T-cell (primary cell): ENCODE measurements at places on chromosomes 6 and 20.

- DNase-seq: no peak
These were observed 22.8 kb downstream of the RGS17 start for GRCh38 chr6:153108315-153108714.

GRCh38 chr6:15793826-15794225 lies 131.0 kb upstream of the DTNBP1 start:
- DNase-seq: no peak

DNA sequence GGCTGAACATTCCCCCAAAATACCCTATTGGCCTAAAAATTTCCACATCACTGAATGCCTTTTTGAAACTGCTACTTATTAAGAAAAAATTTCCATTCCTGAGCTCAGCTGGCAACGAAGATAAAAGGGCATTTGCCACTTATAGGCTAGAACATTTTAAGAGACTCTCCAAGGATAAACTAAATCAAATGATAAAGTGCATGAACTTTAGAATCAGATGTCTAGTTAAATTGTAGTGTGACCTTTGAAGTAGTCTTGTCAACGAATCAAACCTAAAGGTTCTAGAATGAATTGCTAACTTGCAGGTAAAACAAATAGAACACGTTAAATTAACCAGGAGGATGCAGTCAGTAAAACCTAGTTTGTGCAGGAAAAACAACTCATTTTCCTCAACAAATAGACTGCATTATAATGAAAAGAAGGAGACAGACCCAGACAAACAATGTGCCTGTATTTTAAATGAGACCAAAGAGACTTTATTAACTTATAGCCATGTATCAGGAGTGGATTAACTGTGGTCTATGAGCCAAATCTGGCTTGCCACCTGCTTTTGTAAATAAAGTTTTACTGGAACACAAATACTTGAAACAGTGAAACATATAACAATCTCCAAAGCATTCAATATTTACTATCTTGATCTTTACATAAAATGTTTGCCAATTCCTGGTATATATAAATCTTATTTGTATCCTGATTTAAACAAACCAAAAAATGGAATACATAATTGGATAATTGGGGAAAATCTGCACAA lies 184.4 kb downstream of the MEI4 start:
- DNase-seq: no peak

GRCh38 chr6:94478133-94479005 lies 1059.0 kb upstream of the EPHA7 start:
- no peak for DNase-seq

DNA sequence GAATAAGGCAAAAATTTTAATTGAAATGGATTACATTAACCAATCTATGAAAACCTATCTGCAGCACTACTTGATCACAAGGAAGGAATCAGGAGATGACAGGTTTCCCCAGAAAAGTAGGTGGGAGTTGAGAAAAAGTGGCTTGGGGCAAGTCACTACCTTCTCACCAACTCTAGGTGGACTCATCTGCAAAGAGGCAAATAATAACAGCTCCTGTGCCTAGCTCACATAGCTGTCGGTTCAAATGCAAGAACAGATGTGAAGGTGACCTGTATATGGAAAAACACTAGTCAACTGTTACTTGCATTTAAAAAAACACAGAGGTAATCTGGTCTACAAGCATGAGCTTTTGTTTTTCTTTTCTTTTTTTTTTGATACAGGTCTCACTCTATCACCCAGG lies 67.2 kb downstream of the POPDC3 start:
- DNase-seq: no peak

- no peak for DNase-seq
These were observed 22.8 kb upstream of the CRIP3 start for GRCh38 chr6:43331470-43331869.

DNA sequence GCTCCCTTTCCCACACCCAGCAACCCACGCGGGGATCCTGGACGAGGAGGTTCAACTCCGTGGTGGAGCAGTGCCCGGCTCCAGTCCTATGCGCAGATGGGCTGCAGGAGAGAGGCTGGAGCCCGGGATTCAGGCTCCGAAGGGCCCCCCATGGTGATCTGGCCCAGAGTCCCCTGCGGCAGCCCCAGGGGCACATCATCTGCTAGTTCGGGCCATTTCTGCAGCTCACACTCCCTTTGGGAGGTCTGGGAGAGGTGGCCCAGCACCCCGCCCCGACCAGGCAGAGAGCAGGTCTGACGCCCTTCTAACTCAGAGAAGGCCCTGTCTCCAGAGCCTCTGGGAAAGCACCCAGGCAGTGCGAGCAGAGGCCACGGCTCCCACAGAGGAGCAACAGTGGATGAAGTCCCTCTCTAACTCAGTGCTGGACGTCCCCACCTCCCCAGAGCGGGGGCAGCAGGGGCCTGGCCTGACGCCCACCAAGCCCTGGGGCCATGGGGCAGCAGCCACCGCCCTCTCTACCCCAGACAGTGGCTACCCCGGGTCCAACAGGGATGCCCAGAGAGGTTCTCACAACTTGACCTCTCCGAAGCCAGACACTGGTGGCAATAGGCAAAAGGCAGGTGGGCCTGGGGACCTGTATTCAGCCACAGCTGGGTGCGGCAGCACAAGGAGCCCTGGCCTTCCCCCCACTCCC lies 3.3 kb downstream of the KCNQ2 start:
- no peak for DNase-seq

GRCh38 chr6:144248003-144248402 lies 37.1 kb upstream of the UTRN start:
- DNase-seq: no peak

GRCh38 chr6:39527792-39528564 lies 197.2 kb downstream of the KIF6 start:
- no peak for DNase-seq

DNA sequence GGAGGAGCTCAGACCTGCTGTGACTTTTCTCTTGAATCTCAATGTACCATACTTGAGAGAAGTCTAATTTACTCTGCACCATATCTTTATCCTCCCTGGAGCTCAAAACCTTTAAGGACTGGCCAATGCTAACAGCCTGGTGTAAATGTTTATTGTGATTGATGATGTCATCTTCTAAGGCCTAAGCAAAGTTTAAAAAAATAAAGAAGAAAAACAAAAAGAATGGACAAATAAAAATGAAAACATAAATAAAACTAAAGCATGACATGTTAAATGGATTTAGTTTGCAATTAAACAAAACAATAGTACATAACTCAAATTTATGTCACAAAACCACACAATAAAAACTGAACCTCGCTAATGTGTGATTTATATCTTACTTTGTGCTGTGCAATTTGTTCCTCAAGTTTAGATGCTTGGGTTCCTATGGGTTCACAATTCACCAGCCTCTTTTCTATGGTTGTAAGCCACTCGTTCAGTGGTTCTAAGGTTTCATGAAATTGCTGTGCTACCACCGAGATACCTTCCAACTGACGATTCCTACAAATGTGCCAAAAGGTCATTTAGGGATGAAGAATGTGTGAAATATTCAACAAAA lies 113.0 kb downstream of the DST start:
- DNase-seq: no peak

- DNase-seq: no peak
These were observed 67.8 kb downstream of the ENPP1 start for GRCh38 chr6:131875647-131876046.

DNA sequence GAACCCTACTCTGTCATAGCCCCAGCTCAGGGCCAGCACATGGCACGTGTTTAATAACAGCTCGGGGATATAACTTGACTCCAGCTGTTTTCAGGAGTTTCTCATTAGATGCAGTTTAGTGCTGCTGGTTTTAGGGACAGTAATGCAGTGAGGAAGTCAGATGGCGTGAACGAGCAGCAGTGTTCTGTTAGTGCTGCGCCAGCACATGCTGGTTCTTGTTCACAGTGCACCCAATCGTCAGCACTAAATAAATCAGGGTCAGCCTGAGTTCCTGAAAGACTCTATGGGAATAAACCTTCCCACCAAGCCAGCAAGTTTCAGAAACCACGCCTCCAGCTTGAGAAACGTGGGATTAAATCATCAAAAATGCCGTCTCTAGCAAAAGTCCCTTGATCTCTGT lies 235.9 kb upstream of the SUPT3H start:
- no peak for DNase-seq

GRCh38 chr6:39330057-39330456 lies 7.6 kb upstream of the KCNK16 start:
- DNase-seq: no peak

DNA sequence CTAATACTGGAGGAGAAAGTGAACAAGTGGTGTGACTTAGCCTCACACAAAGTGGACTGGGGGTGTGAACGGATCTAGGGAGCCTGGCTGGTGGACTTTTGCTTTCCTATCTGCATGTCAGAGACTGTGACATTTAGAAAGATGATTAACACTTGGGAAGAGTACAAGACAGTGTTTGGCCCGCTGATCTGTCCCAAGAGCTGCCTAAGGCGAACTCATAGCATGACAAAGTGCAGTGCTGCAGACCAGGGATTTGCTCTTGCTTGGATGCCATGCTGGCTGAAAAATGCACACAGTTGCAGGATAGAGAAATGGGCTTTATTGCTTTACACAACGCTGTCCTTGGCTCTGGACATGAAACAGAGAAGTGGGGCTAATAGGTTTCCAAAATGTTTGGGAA lies 386.0 kb upstream of the MAN1A1 start:
- DNase-seq: no peak

- DNase-seq: no peak
These were observed 21.5 kb downstream of the TPBG start for GRCh38 chr6:82385102-82385501.

DNA sequence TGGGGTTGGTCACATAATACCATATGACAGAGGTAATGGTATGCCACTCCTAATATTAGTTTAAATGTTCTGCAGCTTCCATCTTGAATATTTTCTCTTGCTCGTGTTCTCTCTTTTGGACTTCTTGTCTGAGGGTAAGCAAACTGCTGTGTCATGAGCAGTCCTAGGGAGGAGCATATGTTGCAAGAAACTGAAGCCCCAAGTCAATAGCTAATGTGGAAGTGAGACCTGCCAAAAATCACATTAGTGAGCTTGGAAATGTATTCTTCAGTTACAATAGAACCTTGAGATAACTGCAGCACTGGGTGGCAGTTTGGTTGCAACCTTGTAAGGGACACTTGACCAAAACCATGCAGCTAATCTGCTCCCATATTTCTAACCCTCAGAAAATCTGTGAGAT lies 178.2 kb upstream of the IMPG1 start:
- no peak for DNase-seq

DNA sequence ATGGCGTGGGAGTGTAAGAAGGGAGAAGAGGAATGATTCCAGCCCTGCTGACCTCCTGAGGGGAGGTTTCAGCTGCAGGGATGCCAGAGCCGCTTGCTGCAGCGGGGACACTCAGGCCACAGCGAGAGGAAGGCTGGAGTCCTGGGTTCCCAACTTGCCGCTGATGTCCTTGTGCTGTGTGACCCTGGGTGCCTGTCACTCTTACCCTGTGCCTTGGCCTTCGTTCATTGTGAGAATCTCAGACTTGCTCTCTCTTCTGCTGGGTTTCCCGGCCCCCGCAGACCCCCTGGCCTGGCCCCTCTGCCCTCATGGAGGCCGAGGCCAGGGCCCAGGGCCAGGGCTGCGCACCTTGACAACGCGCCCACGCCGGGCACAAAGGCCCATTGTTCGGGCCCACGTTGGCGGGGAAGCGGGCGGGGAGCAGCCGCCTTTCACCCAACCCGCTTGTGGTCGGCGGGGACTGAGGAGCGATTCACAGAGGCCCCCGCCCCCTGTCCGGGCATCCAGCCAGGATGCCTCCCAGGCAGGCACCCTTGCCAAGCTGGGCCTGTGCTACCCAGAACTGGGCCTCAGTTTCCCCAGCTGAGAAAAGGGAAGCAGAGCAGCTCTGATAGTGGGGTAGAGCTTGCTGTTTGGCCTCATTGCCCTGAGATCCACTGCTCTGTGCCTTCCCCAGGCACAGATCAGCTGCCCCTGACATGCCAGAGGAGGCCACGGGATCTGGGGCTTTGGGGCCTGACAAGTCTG lies 52.4 kb downstream of the CEBPB start:
- no peak for DNase-seq

GRCh38 chr6:28205879-28206278 lies 19.2 kb upstream of the ZSCAN9 start:
- DNase-seq: no peak

- DNase-seq: no peak
These were observed 195.3 kb upstream of the KCNK16 start for GRCh38 chr6:39517756-39518155.

DNA sequence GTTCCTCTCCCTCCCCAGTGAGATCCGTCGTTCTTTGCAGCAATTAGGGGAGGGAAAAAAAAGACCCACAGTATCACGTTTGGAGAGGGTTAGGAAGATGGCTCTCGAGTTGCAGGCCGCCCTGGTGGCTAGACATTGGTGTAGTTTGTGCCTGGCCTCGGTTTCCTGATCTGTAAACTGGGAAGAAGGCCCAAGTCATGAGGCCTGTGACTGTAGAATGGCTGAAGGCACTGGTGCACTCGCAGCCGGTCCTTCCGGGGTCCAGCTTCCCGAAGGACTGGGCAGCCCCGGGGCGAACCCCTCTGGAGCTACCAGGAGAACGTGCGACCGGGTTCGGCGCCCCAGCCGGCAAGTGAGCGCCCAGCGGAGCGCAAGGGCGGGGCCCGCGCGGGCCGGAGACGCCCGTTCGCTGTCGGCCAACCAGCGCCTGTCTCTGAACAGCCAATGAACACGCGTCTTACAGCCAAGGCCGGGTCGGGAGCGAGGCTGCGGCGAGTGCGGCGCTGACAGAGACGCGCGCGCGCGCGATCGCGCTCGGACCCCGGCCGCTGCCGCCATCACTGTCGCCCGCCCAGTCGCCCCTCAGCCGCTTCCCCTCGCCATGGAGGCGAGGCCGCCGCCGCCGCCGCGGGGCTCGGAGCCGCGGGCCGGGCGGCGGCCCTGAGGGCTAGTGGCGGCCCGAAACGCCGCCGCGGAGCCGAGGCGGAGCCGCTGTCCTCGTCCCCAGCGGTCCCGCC lies at the start of gene PTPRA:
Gene PTPRA, plus strand, starts transcription at position 472 of the 737 bp plus-strand sequence. CDS start 90,797 bp downstream, outside the sequence.
- peak; percentile 90 for DNase-seq

DNA sequence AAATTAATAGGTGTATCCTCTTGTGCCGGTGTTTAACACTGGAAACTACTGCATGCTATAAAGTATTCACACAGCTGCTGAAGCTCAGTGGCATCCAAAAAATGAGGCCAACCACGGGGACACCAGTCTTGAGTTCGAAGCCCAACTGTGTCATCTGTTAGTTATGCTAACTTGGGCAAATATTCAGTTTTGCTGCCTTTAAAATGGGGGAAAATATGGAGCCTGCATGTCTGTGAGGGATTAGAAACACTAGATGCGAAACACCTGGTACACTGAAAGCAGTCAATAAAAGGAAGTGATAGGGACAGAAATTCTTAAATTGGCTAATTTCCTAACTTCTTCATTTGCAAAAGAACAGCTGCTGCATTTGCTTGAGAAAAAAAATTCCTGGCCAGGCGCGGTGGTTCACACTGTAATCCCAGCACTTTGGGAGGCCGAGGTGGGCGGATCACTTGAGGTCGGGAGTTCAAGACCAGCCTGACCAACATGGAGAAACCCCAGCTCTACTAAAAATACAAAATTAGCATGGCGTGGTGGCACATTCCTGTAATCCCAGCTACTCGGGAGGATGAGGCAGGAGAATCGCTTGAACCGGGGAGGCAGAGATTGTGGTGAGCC lies 36.6 kb upstream of the MLIP start:
- no peak for DNase-seq

DNA sequence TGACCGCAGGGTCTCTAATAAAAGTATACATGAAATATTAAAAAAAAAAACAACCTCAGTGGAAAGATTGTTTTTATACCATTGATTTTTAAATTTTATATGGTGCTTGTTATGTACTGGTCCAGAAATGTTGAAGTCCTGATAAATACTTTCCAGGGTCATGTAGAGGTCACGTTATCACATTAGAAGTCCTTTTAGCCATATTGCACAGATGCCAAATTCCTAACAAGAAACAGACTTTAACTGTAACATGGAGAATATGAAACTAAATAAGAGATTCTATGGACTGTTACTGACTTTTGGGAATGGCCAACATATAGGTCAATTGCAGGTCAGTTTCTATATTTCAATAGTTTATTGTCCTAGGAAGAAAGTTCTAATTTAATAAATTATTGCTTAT lies 89.0 kb downstream of the ADGRB3 start:
- no peak for DNase-seq
